NCI-H2029 (cell line): ENCODE measurements at places on chromosomes 7 and 10.

DNA sequence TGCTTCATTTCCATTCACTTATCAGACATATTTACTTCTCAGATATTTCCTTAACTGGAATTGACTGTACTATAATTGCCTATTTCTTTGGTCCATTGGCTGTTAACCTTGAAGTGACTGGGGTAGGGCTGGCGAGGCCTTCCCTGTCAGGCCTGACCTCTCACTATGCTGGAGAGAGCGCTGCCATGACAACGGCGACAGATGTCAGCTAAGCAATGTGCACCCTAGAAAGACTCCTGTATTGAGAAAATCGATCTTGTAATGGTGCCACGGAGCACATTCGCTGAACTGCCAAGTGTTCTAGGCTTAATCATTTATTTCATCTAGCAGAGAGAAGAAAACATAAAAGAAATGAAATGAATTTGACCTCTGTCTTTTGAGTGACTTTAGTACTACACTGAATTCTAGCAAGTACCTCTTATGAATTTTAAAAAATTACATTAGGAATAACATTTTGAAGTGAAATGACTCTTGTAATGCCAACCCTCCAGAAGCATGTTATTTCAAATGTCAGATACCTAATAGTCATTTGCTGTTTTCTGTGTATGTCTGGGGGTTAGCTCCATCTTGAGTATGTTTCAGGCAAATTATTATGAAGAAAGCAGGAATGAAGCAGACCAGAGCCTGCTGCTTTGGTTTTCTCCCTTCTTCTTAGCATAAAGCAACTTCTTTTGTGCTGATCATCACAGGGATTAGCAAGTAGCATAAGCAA is 148.0 kb downstream of the SNX10 start:
- no peak for DNase-seq

- DNase-seq = no peak
These were observed 51.0 kb upstream of the OSBPL3 start for GRCh38 chr7:25031007-25031406.

DNA sequence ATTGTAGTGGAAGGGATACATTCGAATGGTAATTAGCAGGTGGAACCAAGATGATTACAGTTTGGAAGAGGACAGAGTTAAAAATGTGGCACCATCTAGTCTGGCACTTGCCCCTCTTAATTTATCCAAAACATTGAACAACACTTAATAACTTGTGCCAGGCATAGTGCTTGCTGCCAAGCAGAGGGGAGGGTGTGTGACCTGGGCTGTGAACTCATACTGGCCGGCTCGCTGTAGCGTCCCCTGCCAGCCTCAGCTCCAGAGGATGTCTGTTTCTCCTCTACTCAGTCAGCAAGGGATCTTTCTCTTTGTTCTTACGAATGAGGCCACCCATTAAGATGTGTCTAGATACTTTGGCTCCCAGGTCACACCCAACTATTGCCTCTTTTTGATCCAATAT is 179.4 kb upstream of the INHBA start:
- no peak for DNase-seq

DNA sequence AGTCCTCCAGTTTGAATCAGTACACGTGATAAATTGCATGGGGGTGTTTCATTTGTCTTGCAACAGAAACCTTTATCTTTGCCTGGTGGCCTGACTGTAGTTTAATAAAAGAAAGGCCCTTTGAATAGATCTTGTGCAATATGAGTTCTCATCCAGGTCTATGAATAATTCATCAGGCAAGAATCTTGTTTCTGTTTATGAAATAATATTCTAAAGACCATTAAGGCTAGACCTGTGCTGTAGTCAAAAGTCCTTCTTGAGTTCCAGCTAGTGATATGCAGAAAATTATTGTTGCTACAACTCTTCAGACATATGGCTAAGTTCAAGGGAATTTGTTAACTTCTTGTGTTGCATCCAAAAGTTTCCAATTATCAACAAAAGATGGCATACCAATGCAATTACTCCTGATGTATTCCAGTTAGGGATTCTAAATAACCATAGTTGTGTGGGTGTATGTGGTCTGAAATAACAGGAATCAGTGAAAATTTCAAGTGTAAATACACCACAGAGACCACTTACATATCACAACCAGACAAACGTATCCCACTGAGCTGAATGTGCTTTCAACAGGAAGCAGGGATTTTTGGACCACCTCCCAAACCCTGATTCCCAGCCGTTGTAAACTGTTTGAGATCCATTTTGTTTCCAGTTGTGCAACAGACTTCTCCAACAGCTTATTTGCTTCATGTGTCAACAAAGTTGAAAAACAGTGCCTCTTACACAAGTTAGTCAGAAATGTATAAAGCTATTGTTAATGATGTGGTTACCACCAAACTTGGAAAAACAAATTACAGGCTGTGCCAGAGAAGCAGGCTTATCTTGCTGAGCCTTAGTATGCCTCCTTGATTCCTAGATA is 54.7 kb upstream of the BICC1 start:
- DNase-seq = no peak

- DNase-seq = no peak
These were observed 330.7 kb downstream of the CDC14C start for GRCh38 chr7:49255054-49255453.

DNA sequence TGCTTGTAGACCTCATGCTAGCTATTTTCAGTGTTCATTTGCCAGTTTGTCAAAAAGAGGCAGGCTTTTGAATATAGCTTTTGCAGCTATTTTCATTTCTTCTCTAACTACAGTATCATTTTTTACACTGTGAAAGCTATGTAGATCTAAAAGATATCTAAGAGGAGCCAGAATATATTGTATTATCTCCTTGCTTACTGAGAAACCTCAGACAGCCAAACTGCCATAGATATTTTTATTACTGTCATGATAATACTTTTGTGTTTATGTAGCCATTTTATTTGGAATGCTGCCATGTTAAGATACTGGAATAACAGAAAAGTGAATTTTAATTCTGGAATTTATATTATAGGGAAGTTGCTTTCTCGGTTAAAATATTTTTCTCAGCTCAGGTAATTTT is 37.2 kb downstream of the ANKIB1 start:
- DNase-seq = no peak

GRCh38 chr10:59887006-59887405 is 19.4 kb downstream of the CCDC6 start:
- DNase-seq = peak; percentile 12

GRCh38 chr10:5481121-5481520 is 18.2 kb downstream of the CALML5 start:
- DNase-seq = no peak

DNA sequence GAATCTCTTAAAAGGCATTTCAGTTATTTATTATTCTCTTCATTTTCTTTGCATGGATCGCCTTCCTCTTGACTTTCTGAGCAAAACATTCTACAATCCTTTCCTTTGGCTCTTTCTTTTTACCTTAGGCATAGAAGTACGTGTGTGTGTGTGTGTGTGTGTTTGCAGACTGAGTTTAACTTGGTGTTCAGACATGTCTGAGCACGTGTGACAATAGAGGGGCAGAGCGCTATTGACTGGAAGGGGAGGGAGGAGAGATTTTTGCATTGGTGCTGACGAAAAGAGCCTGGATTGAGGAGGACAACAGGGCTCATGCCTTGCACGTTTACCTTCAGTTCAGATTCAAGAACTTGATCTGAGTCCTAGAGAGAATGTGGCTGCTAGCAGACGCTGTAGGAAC is 129.8 kb downstream of the SEC23IP start:
- no peak for DNase-seq

DNA sequence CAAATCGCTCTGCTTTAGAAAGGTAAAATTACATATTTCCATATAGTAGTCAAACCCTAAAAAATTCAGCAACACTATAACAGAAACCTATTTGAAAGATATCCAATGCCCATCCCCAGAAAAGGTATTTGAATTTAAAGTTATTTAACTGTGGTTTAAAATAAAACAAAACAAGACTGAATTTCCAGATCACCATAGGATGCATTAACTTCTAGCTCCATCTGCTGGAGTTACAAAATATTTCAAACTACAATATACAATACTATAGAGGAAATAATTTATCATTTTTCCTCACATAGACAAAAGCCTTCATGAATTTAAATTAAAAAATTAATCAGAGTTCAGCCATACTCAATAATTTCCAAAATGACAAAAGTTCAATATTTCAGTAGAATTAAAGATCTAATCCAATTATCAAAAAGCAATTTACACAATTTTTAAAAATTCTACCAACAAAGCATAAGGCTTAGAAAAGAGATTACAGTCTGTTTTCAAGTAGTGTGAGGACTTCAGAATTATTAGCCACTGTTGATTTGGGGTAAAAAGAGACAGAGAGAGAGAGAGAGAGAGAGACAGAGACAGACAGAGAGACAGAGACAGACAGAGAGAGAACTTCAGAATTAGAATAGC is 75.9 kb downstream of the LMBR1 start:
- no peak for DNase-seq

- DNase-seq = peak; percentile 1
These were observed 91.0 kb upstream of the STRIP2 start for GRCh38 chr7:129343099-129343700.

GRCh38 chr7:157301610-157302120 is 35.1 kb upstream of the DNAJB6 start:
- no peak for DNase-seq

GRCh38 chr7:80929619-80930018 is 10.8 kb upstream of the SEMA3C start:
- no peak for DNase-seq
